H54 (cell line): ENCODE measurements at places on chromosomes 12 and 14.

GRCh38 chr14:93036652-93037345 lies 78.9 kb downstream of the ITPK1 start:
- no peak for DNase-seq

- no peak for DNase-seq
Observed at GRCh38 chr14:64178814-64179213, 115.4 kb downstream of the ESR2 start.

- DNase-seq = no peak
Observed at GRCh38 chr12:94839347-94839746, 164.2 kb downstream of the NDUFA12 start.

DNA sequence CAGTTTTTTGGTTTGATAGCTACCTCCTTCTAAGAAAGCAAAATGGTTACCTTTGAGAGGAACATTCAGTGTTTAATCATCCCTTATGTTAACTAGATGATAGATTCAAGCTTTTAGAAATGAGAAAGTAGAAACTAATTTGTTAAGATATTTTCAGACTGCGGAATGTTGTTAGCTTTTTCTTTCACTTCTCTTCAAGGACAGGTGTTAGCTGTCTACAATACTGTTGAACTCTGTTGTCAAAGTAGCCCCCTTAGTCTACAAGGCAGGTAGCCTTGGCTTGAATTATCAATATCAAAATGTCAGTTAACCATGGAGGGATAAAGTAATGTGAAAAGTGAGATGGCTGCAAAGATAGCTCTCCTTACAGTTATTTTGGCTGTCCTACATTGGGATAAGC lies 14.8 kb downstream of the MAPK1IP1L start:
- no peak for DNase-seq

GRCh38 chr12:27297566-27297965 lies 35.1 kb upstream of the BMAL2 start:
- no peak for DNase-seq
